ENCODE measurements at places on chromosomes 12 and 14.
A peak's percentile ranks its signal among the peaks of the same experiment; 100 is the strongest.

DNA sequence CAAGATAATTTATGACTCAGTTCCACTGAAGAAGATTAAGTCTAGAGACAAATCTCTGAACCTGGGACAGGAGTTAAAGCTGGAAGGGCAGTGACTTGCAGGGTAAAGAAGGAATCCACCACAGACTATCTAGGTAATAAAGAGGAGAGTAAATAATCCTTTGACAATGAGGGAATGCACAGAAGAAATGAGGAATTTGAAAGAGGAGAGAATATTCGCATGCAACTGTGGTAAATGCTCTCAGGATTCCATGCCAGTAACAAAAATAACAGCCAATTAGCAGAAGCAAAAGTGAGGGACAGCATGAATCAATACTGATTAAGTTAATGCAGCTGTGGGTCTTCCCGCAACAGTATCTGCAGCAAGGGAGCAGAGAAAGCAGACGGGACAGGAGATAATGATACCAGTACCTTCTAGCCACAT, 77.0 kb downstream of the KITLG start:
- no peak for DNase-seq

DNA sequence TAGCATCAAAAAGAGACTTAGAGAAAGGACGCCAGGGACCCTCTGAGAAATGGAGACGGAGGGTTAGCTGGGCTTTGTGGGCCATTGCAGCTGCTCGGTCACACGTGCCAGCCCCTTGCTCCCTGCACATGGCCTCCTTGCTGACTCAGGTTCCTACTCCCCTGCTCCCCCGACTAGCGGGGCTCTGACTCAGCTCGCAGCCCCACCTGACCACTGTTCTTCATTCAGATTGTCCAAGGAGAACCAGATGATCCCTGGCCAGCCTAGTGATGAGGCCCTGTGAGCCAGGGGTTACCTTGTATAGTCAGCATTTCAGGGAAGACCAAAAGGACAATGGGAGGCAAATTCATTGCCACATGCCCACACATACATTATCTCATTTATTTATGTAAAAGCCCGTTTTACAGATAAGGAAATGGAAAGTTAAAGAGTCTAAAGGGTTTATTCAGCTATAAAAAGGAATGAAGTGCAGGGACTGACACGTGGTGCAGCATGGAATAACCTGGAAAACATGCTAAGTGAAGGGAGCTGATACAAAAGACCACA, 103.4 kb downstream of the LGMN start:
- no peak for DNase-seq

- DNase-seq = no peak
These were observed 71.8 kb downstream of the DAD1 start for GRCh38 chr14:22517117-22517720.

DNA sequence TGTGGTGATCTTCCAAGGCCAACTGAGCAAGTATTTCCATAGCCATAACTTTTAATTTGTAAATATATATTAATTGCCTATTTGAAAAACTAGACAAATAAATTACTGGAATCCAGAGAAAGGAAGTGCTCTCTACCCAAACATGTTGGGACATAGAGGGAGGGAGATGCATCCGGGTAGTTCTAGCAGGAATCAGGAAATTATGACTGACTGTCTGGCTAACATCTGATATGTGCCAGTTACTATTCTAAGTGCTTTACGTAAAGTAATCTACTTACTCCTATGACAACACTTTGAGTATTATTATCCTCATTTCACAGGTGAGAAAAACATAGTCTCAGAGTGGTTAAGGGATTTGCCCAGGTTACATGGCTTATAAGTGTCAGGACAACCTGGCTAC, 147.7 kb upstream of the VASH1 start:
- no peak for DNase-seq

- no peak for DNase-seq
These were observed 19.2 kb downstream of the VPS37B start for GRCh38 chr12:122876731-122877130.

DNA sequence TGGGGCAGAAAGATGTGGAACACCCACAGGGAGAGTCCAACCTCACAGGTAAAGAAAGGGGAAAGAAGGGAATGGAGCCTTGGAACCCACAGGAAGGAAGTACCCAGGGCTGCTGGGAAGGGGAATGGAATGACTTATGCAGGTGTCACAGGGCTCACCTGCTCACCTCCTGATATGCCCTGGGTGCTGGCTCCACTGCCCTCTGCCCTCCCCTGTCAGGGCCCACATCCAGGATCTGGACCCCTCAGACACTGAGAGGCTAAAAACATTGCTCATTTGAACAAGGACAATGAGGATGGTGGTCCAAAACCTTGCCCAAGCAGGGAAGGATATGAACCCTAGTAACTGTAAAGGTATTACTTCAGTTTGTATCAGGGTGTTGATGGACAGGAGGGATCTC, 19.3 kb downstream of the ZBTB39 start:
- no peak for DNase-seq

GRCh38 chr12:124756760-124757159, 106.9 kb downstream of the SCARB1 start:
- no peak for DNase-seq

- peak; percentile 32 for DNase-seq
These were observed 310.1 kb downstream of the SYT1 start for GRCh38 chr12:79174626-79175025.

- DNase-seq = no peak
These were observed 88.6 kb upstream of the TMEM233 start for GRCh38 chr12:119505001-119505400.

- no peak for DNase-seq
These were observed 19.1 kb downstream of the HDAC7 start for GRCh38 chr12:47800582-47800981.

DNA sequence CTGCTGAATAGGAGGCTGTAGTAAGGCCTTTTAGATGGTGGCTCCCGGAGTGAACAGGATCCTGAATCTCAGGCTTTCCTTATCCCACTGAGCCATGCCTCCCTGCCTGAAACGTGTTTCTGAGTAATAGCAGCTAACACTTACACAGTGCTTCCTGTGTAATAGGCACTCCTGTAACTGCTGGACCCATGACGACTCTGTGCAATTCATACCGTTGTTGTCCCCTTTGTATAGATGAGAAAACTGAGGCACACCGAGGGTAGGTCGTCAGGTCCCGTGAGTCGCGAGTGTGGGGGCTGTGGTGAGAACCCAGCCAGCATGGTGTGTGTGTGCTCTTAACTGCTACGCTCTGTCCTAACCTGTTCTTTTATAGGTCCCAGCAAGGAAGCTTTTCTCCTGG, 193.6 kb downstream of the CACNA1C start:
- DNase-seq = no peak

- DNase-seq = no peak
These were observed 17.4 kb downstream of the FOXN4 start for GRCh38 chr12:109291521-109292341.

DNA sequence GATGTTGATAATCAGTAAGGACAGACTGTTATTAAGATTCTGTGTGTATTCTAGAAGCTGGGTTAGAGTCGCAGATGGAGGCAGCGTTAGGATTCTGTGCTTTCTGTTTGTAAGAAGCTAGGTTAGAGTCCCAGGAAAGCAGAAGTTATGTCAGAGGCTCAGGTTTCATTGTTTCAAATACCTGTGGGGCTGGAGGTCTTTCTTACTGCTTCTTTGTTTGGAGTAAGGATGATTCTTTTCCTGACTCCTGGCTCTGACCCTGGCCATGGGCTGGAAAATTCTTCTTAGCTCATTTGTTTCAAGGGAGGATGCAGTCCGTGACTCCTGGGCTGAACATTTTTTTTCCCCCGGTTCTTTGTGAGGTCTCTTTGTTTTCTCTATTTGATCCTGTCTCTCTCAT, 5.2 kb downstream of the MUCL1 start:
- DNase-seq = no peak

- no peak for DNase-seq
These were observed 193.2 kb downstream of the DAD1 start for GRCh38 chr14:22395803-22396202.

- DNase-seq = no peak
These were observed 23.0 kb upstream of the REP15 start for GRCh38 chr12:27673101-27673718.

DNA sequence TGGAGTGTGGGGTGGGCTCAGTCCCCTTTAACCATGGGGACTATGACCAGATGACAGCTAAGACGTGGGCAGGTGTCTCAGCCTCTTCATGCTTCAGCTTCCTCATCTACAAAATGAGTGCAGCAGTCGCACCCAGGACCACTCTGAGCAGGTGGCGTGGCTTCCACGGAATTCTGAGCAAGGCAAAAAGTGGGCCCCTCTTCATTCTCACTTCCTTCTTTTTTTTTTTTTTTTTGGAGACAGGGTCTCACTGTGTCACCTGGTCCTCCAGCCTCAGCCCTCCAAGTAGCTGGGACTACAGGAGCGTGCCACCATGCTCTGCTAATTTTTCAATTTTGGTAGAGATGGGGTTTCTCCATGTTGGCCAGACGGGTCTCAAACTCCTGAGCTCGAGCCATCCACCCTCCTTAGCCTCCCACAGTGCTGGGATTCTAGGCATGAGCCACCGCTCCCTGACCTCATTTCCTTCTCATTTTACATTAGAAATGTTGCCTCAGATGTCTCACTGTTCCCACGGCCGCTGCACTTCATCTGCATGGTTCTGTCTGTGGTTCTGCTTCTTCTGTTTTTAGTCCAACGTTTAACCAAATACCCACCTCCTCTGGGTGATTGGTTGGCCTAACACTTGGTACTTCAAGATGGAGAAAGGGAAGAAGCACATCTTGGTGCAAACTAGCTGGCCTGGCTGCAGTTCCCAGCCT, 41.3 kb upstream of the BCL7A start:
- DNase-seq = peak; percentile 13

GRCh38 chr12:21353948-21354347, 18.8 kb upstream of the IAPP start:
- no peak for DNase-seq

- DNase-seq = no peak
These were observed 132.8 kb downstream of the RAD51B start for GRCh38 chr14:67952381-67952780.

DNA sequence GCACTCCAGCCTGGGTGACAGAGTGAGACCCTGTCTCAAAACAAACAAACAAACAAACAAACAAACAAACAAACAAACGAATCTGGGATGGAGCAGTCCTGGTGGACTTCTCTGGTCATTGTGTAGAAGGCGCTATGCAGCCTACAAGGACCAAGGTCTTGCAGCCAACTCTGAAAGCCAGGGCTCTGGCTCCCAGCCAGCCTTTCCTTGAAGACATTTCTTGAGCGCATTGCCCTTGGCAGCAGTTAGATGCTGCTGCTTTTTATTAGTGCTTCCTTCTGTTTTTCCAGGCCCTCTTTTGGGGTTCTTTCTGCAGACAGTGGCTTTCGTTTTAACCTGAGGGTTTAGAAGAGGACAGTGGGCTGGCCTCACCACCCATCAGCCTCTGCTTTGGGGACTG, 20.2 kb downstream of the CCDC177 start:
- DNase-seq = no peak

- DNase-seq = no peak
These were observed 24.3 kb downstream of the CMA1 start for GRCh38 chr14:24483604-24484252.

DNA sequence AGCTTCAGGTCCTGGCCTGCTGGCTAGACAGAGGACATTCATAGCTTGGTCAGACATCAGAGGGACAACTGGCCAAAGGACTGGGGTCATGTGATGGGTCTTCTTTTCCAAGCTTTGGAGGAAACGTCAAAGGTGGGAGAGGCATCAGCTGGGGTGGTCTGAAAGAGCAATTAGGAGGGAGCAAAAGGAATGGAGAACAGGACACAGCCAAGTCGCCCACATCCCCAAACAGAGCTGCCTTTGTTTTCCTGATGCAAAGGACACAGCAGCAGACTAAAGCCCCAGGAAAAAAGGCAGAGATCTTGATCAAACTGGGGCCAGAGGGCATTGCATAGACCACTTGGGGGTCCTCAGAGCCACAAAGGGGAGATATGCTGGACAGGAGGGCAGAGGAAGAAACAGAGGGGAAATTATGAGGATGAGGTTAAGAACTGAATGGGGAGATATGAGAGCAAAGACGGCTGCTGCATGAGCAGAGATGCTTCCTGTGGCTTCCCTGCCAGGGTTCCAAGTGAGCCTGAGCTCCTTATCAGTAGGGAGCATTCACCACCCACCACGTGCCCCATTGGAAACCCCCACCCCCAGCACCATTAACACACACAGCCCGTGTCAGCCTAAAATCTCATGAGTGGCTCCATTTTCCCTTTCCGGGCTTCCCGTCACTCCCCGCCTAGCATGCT, 62.4 kb downstream of the ANO2 start:
- no peak for DNase-seq

- DNase-seq = no peak
These were observed 81.9 kb upstream of the REP15 start for GRCh38 chr12:27614386-27614785.

DNA sequence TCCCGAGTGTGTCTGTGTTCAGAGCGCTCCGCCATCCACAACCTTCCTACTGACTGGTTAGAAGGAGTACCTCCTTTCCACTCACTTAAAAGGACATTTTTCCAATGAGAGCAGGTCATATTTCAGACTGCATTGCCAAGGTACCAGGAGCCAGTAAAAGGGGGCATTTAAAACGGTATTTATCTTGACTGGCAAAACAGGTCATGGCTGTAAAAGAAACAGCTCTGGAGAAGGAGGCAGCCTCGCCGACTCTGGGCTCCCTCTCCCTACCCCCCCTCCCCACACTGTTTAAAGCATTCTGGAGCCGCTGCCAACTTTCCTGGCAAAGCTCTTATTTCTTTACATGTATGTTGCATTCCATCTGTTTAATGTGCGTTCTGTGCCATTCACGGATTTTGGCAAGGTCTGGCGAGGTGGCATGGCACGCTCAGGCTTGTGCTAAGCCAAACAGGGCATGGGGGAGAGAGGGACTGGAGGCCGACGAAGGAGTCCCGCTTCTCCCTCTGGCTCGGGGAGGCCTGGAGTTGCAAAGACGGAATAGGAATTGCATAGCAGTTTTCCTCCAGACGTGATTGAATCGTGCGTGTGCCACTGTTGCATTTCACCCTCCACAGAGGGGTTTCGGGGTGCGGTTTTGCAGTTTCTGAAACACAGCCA, 41.2 kb upstream of the MED13L start:
- DNase-seq = no peak

- no peak for DNase-seq
These were observed 707.3 kb downstream of the MED13L start for GRCh38 chr12:115570069-115570777.

DNA sequence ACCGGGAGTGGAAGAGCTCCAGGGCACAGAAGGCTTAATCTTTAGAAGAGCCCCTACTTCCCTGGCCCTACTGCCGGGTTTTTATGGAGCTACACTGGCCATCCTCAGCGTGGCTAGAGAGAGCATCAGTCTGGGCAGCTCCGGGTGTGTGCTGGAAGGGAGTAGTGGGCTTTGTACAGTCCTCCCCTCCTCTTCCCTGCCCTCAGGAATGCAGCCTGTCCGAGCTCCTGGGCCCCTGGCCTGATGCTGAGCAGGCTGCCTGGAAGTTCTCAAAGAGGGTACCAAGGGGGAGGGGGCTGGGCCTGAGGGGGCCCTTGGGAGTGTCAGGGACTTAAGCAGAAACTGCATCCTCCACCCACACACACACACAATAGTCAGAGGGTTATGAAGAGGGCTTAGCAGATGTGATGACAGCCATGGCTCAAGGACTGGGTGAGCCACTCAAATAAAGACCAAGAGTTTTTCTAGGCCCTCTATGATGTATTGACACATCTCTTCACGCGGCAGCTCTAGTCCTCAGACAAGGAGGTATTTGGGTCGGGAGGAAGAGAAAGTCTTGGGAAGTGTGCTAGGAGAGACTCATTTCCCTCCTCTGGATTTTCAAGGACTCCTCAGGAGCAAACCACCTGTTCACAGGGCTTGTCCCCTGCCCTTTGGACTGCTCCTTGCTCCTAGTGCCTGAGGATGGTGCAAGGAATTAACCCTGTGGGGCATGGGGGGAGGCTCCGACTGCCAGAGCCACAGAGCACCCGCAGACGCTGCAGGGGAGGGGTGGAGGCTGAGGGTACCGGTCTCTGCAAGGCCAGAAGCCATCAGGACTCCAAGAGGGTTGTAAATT, 16.5 kb upstream of the FIGNL2 start:
- no peak for DNase-seq

Measured in smooth muscle cell of the brain vasculature (primary cell).